ENCODE measurements at places on chromosomes 11 and 22.

DNA sequence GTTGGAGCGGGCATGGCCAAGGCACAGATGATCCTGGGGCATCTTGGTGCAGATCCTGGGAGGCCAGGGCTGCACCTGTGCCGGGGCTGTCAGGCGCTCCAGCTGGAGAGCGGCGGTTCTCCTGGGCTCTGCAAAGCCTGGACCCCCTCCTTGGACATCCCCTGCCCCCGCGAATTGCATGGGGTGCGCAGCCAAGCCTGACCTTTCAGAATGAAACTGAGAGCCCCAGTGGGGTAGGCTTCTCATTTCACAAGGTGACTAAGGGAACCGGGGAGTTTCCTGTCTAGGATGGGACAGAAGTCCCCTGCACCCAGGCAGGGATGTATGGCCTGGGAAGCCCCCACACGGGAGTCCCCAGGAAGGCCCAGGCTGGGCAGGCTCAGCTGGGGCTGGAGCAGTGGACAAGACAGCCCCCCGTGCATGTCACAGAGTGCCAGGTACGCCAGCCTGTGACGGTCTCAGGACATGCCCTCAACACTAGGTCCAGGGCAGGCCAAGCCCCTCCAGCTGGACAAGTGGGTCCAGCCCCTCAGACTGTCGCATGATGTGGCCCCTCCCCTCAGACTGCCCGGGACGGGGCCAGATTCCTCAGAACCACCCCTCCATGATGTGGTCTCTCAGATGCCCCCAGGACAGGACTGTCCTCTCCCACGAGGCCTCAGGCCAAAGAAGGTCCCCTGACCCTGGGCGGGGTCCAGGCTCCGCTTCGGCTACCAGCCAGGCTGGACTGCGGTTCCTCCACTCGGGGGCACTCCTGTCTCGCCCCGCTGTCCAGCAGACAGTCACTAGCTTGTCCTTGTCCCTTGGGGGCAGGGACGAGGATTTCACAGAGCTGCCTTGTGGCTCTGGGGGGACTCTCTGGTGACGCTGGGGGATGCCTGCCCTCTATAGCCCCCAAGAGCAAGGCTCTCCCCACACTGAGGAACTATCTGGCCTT lies 2.3 kb downstream of the LSP1 start:
- DNase-seq, result no peak

- DNase-seq, result no peak
These were observed at the start of gene SYT9 for GRCh38 chr11:7251836-7252682. TSS of gene SYT9 (plus strand) at chr11:7251904. CDS start at chr11:7252187, 283 bp downstream.

DNA sequence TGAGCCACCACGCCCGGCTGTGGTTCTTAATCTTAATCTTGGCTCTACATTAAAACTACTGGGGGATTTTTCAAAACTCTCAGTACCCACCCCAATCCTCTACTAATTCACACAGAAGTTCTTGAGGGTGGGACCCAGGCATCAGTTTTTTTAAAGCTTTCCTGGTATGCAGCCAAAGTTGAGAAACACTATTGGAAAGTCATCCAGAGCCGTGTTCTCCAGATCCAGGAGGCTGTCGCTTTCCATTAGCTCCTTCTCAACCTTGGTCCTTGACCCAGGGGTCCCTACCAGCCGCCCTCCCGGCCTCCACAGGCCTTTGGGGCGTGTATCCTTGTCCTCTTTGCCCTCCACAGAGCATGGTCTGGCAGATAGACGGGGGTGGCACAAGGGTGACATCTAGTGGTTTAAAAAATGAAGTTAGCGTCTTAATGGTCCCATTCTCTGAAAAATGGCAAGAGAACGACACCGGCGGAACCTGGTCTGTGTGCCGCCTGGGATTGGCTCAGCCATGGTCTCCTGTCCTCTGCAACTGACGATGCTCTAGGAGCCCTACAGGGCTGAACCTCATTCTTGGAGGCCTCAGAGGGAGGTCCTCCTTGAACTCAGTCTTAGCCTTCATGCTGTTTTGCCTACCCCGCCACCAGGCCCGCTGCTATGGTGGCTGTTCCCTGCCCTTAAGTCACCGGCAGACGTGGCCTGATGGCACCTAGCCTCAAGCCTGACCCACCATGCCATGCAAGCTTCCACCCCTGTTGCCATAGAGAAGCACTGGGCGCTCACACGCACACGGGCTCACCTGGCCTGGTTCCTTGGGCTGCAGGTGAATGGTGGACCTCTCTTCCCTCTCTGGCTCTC lies 152.0 kb upstream of the SYN3 start:
- peak; percentile 27 for DNase-seq

DNA sequence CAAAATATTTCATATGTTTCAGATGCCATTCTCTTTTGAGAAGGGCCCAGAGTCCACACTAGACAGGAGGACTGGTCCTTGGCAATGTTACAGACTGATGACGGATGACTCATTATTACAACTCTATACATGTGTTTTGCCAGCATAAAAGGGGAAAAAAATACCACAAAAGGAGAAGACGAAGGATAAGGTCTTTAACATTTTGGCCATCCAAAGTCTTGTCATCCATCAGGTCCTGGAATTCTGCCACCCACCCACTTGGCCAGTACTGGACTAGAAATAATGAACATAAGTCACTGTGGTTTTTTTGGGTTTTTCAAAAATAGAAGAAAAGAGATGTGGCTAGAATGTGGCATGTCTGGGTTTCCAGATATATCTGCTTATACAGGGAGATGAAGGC lies 57.7 kb upstream of the BDNF start:
- DNase-seq, result no peak

DNA sequence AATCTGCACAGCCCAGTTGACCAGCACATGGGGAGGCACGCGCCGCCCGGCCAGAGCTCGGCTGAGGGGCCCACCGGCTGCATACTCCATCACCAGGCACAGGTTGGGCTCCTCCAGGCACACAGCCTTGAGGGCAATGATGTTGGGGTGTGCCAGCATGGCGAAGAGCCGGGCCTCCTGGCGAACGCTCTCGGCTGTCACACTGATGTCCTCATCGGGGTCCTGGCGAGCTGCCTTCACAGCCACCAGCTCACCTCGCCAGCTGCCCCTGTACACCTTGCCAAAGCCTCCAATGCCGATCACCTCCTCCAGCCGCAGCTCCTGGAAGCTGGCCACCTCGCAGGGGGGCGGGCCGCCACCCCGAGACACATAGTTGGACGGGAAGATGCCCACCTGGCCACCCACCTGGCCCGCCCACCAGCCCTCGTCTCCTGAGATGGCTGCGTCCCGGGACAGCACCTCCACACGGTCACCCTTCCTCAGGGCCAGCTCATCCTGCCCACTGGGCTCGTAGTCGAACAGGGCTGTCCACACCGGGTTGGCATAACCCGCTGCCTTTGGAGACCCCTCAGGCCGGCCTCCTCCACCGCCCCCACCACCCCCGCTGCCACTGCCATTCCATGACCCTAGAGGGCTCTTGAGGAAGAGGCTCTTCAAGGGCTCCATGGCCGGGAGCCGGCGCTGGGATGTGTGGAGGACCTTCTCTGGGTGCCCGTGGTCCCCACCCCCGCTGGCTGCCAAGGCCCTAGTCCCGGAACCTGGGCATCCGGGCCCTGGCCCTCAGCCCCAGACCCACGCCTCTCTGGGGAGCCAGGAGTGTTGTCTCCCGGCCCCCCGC lies 711 bp downstream of the MAP3K11 start:
- DNase-seq, result no peak

DNA sequence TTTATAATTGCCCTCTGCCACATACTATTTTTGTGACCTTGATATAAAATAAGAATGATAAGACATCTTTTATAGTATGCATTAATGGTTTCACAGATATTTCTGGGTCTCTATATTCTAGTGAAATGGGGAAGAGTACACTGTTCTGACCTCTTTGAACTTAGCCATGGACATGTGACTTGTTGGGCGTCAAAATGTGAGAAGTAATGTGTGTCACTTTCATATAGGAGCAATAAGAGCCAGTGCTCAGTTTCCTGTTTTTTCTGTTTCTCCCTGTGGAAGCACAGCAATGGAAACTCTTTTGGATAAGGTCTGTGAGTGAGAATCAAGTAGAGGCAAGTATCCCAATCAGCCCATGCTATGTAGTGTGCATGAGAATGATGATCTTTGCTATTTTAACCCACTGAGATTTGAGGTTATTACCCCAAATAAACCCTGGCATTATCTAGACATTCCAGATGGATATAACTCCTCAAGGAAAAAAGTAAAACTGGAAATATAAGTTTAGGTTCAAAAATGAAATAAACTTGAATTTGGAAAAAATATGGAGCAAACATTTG lies 60.7 kb downstream of the RAB38 start:
- DNase-seq, result no peak

- DNase-seq, result no peak
These were observed 7.9 kb downstream of the MB start for GRCh38 chr22:35609261-35609660.

All from SHP77 (cell line).